ENCODE measurements at places on chromosomes 16 and 17.
A peak's percentile ranks its signal among the peaks of the same experiment; 100 is the strongest.

GRCh38 chr17:44981221-44981968 lies 13.3 kb upstream of the C1QL1 start:
- DNase-seq = no peak

DNA sequence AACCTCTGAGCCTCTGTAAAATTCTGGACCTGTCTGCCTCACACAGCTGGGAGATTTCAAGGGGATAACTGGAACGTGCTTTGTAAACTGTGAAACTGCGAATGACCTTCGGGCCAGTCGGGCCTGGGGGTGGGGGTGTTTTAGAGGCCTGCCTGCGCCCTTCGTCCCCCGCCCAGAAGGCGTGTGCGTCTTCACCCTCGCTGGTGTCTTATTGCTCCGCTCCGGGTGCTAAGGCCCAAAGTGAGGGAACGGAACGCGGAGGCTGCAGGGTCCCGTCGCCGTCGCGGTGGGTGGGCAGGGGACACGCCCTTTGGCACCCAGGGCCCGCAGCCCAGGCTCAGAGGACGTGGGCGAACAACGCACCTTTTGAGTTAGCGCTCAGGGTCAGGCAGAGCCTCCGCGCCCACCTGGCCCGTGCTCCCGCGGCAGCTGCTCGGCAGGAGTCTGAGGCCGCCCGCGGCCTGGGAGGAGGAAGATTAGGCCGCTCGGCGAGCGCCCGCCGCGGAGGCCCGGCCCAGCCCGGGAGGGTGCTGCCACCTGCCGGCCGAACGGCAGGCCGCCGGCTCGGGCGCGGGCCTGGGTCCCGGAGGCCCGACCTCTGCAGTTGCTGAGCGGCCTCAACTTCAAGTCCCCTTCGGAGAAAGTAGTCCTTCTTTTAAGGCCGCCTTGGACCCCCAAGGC lies 29.7 kb downstream of the DCAKD start:
- DNase-seq = no peak

GRCh38 chr16:9370061-9370491 lies 278.6 kb downstream of the HAPSTR1 start:
- DNase-seq = no peak

GRCh38 chr16:71297341-71297634 lies 8.1 kb upstream of the CMTR2 start:
- DNase-seq = no peak

DNA sequence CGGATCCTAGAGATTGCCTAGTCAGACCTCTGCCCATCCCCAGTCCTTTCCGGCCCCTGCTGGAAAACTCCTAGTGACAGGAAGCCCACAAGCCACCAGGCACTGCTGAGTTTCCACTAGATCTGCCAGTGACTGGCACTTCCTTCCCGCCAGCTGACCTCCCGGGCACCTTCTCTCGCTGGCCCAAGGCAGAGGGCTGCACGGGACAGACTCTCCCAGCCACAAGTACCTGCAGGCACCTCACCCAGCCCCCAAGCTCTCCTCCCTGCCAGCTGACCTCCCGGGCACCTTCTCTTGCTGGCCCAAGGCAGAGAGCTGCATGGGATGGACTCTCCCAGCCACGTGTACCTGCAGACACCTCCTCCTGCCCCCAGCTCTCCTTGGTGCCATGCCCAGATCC lies 66.3 kb upstream of the DOC2B start:
- DNase-seq = no peak

DNA sequence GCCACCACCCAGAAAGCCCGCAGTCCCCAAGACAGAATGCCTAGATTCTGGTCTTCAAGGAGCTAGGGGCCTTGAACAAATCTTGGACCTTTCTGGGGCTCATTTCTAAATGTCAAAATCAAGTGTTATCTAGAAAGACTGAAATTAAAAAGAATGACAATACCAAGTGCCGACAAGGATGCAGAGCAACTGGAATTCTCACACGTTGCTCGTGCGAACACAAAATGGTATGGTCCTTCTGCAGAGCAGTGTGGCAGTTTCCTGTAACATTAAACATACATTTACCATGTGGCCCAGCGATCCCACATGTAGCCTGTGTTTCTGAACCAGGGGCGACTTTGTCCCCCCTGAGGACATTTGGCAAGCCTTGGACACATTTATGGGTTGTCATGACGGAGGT lies 137.9 kb downstream of the GAS7 start:
- DNase-seq = no peak

GRCh38 chr16:57628783-57629293 lies 408 bp downstream of the ADGRG1 start:
- DNase-seq = no peak

DNA sequence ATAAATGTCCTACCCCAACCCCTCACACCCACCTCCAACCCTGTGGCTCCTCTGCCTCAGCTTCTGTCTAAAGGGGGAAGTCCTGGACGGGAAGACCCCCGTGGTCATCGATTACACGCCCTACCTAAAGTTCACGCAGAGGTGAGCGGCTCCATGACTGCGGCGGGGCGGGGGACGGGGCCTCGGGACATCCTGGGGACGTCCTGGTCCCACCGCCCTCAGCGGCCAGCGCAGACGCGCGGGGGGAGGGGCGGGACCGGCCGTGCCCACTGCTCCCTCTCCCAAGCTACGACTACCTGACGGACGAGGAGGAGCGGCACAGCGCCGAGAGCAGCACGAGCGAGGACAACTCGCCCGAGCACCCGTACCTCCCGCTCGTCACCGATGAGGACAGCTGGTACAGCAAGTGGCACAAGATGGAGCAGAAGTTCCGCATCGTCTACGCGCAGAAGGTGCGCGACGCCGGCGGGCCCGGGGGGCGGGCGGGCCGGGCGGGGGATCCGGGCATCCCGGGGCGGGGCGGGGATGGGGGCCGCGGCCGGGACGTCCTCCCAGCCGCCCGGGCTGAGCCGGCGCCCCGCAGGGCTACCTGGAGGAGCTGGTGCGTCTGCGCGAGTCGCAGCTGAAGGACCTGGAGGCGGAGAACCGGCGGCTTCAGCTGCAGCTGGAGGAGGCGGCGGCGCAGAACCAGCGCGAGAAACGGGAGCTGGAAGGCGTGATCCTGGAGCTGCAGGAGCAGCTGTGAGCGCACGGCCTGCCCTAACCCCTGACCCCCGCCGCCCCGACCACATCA lies 6.7 kb downstream of the RUNDC3A start:
- no peak for DNase-seq

GRCh38 chr17:10806545-10807262 lies 2.8 kb upstream of the TMEM238L start:
- DNase-seq = no peak

DNA sequence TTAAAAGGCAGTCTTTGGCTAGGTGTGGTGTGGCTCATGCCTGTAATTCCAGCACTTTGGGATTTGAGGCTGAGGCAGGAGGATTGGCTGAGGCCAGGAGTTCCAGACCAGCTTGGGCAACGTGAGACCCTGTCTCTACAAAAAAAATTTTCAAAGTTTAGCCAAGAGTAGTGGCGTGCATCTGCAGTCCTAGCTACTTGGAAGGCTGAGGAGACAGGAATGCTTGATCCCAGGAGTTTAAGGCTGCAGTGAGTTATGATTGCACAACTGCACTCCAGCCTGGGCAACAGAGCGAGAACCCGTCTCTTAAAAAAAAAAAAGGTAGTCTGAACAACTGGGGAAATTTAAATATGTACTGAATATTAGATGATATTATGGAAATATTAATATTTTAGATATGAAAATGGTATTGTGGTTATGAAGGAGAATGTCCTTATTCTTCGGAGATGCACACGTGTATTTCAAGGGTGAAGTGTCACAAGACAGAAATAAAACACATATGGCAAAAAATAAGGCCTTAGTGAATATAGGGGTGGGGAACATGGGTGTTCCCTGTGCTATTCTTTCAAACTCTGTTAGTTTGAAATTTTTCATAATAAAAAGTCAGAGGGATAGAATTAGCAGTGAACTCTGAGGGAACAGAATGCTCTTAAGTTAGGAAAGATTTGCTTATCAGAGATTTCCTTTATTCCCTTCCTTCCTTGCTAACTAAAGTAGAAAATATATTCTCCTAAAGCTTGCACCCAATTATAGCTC lies 144.7 kb downstream of the CDK5R1 start:
- no peak for DNase-seq

DNA sequence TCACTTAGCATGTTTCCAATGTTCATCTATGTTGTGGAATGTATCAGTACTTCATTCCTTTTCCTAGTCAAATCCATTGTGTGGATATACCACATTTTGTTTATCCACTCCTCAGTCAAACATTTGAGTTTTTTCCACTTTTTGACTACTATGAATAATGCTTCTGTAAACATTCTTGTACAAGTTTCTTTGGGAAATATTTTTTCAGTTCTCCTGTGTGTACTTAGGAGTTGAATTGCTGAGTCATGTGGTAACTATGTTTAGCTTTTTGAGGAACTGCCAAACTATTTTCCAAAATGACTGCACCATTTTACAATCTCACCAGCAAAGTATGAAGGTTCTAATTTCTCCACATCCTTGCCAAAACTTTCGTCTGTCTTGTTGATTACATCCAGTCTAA lies 223.7 kb upstream of the AXIN2 start:
- peak; percentile 90 for DNase-seq

GRCh38 chr17:67365738-67366192 lies 612 bp downstream of the PSMD12 start:
- no peak for DNase-seq

- DNase-seq = peak; percentile 19
Measured at GRCh38 chr17:20284022-20284421, 183.3 kb downstream of the LGALS9B start.

GRCh38 chr16:27724482-27725235 lies 174.7 kb downstream of the KATNIP start:
- DNase-seq = no peak

GRCh38 chr16:69762814-69763598 lies 874 bp downstream of the WWP2 start:
- DNase-seq = no peak

DNA sequence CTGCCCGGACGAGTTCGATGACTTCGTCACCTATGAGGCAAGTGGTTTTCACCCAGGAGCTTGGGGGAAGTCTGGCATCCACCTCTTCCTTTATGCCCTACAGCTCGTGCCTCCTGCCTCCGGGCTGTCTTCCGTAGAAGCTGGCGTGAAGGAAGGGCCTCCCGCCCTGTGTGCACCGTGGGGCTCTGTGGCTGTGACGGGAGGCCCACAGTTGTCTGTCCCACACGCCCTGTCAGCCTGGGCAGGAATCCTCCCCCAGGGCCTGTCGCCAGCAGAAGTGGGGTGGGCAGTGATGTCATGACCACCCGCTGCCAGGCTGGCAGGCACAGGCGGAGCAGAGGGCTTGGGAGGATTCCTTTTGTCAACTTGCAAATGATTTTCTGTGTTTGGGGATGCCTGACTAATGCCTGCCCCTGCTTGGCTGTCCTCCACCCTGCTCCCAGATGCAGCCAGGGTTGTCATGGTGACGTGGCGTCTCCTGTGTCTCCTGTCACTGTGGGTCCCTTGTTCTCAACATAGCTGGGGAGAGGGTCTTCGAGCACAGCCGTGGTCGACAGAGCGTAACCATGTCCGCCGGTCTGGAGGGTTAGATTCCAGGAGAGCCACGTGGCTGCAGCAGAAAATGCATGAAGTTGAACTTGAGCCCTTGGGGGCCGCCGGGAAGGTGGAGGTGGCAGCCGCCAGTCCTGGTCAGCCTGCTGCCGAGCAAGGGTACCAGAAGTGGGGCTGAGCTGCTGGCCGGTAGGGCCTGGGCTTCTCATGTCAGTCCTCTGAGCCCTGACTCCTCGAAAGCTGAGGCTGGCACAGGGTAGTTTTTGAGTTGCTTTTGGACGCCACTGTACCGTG lies 46.1 kb downstream of the RAB11FIP3 start:
- peak; percentile 44 for DNase-seq

Measured in GM04504 (cell line).